ENCODE measurements at places on chromosomes 5 and 9. TPM values are rescaled to one million over a fixed set of nuclear protein-coding genes. Genes with fewer than 3 reads are reported as not detected.

CDC20B gene
- not detected for polyA plus RNA-seq

AMBP gene
- polyA plus RNA-seq = 0.23 TPM

PNPLA7 gene
- polyA plus RNA-seq = 0.40 TPM

SNCAIP gene
- polyA plus RNA-seq = 1.7 TPM

PTGR1 gene
- polyA plus RNA-seq = 74.9 TPM

USP20 gene
- 19.0 TPM for polyA plus RNA-seq

CYLC2 gene
- polyA plus RNA-seq = not detected

DNA sequence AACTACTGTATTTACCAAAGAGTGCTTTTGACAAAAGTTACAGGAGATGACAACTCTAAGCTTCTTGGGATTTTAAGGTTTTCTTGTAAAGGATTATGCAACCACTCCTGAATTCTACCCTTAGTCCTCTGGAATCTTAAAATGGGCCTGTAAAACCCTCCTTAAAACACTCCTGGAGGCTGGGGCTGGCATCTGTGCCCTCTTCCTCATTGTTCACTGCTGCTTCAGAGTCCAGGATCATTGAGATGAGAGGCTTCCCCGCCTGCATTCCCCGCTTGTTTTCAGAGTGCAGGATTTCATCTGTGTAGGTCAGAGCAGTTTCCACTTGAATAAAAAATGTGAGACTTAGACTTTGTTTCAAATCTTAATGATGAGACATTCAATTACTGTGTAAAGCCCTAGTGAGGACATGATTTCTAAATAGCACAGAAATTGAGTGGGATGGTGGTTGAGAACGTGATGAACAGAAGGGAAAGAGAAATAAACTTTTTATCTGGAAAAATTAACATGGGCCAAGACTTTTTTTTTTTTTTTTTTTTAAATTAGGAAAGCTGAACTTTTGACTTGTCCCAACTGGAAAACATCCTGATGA, 40.4 kb downstream of the PCSK5 start:
- no peak for DNase-seq

- DNase-seq = no peak
Observed at GRCh38 chr9:77575785-77576184, 72.3 kb downstream of the GNA14 start.

GRCh38 chr5:1156033-1156753, 44.3 kb upstream of the SLC12A7 start:
- DNase-seq = no peak

DNA sequence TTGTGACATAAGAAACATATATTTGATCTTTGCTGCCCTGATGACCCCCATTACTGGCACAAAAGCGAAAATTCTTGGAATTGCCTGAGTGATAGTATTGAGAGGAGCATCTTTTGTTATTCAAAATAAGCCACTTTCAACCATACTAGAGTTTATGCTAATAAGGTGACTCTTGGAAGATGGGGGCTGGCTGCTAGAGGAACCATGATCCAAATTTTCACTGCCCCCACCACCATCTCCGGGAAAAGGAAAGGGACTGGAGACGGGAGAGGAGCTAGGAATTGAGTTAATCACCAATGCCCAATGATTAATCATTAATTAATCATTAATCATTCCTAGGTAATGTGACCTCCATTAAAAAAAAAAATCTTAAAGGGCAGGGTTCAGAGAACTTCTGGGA, 25.6 kb downstream of the FBXW11 start:
- no peak for DNase-seq

DNA sequence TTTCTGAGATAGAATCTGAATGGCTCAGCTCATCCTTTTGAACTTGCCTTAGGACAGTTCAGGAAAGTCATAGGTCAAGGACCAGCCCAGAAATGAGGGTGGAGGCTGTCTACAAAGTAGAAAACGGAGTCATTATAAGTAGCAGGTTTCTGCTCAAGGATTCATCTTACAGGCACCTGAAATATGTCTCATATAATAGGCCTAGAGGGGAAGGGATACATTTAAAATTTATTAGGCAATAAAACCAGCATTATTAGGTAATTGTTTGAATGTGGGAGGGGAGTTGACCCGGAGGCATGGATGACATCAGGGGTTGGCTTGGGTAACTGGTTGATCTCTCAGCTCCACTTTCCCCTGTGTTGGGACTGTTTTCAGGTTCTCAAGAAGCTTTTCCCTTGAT, 11.9 kb upstream of the GALNT10 start:
- DNase-seq = no peak

DNA sequence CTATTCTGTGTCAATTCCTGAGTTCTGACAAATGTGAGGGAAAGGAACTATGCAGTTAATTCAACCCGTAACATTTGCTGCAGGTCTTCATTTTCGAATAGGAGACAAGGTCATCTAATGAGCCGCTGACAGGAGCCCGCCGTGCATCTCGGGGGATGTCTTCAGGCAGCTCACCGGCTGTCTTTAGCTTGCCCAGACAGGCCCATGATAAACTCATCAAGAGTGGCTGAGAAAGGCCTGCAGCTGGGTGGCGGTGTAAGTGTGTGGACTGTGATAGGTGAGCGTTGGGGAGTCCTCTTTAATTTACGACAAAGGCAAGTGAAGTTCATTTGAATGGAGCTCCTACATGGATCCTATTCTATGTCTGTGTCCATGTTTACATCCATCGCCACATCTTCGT, 190.5 kb downstream of the ADCY2 start:
- DNase-seq = no peak

- no peak for DNase-seq
Observed at GRCh38 chr5:177452688-177453638, 6.3 kb downstream of the PRR7 start.

Data from BJ (cell line).